ENCODE measurements at places on chromosomes 6 and 20.
A peak's percentile ranks its signal among the peaks of the same experiment; 100 is the strongest.

GRCh38 chr20:62739581-62740285, 31.1 kb downstream of the NTSR1 start:
- DNase-seq = peak; percentile 31

- DNase-seq = no peak
These were observed 133.0 kb upstream of the RUNX2 start for GRCh38 chr6:45195137-45195536.

DNA sequence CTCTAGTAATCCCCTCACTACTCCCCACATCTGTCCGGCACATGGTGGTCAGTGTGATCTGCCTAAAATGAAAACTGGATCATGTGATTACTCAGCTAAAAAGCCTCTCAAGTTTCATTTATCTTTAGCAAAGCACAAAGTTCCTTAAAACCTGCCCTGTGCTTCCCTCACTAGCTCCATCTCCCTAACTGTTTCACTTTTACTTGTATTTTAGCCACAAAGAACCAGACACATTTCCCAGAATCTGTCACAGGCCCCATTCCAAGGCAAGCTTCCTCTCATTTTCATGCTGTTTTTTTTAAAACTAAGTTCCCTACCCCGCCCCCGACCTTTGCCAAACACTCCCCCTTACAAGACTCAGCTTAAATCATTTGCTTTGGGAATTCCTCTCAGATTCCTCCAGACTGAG, 8.9 kb upstream of the IGF2R start:
- peak; percentile 90 for DNase-seq

GRCh38 chr6:168138436-168138835, 59.4 kb upstream of the FRMD1 start:
- no peak for DNase-seq

- no peak for DNase-seq
These were observed 26.9 kb downstream of the ZBP1 start for GRCh38 chr20:57593134-57593886.

GRCh38 chr20:41865938-41866337, 247.8 kb upstream of the CHD6 start:
- no peak for DNase-seq

DNA sequence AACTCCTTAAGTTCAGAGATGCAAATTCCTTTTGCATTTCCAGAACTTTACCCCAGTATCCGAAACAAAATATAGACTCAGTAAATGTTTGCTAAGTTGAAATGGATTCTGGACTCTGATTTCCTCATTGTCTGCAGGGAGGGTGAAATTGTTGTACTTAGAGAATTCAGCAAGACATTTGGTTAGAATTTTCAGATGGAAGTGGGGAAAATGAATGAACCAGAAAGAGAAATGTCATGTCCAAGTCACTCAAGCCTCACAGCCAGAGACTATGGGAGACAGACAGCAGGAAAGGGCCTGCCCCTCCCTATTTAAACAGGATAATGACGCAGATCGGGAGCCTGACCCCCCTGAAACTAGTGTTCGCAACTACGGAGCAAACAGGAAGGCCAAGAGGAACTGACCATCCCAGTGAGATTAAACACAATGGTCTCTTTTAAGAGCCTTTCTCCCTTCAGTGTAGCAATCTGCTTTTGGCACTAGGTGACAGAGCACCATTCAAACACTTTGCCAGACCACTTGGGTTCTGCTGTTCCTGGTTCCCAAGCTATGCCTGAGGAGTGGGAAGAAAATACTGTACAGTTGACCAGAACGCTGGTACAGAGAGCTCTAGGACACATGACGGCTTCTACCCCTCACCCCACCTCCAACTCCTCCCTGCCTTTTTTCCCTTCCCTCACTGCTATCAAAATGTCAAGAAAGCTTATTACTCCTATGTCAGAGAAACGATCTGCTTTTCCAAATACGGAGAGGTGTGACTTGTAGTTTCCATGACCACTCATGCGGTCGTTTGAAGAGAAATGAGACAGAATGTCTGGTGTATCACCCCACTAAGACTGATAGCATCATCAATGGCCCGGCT, 13.7 kb downstream of the NEDD9 start:
- peak; percentile 63 for DNase-seq

DNA sequence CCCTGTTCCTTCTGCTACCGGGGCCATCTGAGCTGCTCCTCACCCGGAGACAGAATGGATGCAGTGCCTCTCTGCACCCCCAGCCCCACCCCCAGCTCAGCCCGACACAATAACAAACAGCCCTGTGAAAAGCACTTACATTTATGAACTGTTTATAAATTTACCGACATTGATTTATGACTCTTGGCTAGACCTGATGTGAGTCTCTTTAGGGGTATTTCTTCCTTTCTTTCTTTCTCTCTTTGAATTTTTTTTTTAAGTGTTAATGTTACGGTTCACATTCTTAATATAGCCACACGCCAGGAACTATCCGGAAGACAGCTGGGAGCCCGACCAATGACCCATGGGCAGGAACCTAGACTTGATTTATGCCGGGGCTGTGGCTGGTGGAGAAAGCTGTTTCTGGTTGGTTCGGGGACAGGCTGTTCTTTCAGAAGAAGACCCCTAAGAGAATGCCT, 266.3 kb downstream of the CDC5L start:
- DNase-seq = no peak

DNA sequence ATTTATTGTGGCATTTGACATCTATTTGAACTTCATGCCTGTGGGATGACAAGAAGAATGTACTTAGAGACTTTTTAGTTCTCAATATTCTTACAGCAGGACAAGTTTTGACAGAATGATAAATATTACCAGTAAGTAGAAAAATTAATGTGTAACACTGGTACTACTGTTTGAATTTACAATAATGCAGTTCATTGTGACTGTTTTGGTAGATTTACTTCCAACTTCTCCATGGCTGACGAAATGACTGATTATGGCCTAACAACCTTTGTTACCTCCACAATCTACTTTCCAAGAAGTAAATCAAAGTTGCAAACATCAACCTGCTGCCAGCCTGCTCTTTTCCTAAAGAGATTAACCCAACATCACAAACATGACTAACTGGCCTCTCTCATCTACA, 38.5 kb downstream of the PAK5 start:
- no peak for DNase-seq

- peak; percentile 66 for DNase-seq
These were observed 44.8 kb downstream of the STK4 start for GRCh38 chr20:45011108-45011526.

GRCh38 chr20:53370345-53370961, 223.2 kb downstream of the ZNF217 start:
- no peak for DNase-seq

GRCh38 chr6:37182736-37183590, 13.0 kb downstream of the PIM1 start:
- DNase-seq = peak; percentile 76

DNA sequence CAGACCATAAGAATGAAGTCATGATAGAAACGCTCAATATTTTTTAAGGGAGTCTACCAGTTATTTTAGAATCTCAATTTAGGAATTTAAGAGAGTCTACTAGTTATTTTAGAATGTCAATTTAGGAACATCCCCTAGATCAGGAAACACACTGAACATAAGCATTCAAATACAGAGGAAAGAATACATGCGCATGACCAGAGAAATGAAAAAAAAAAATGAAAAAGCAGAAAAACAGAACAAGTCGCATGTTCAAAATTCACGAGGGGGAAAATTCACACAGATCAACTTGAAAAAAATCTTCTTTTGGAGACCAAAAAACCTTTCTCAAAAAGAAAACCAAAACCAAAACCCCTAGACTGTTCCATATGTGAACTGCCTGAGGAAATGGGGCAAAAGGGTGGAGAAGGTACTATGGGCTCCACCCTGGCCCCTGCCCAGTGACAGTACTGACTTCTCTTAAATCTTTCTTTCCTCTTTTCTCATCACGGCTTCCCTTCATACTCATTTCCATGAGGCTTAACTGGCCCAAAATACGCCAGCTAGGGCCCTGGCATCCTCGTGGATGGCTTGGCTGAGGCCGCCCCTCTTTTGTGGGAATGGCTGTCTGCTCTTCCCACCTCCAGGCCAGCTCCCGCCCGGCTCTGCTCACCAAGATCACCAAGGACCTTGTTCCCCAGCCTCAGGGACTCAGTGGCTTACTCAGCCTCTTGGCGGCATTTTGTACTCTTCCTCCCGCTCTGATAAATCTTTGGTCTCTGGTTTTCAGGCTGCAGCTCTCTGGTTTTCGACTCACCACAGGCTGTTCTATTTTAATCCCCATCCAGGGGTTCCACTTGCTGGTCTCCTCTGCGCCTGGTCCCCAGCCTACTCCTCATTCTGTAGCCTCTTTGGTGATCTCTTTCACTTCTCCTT, 11.2 kb downstream of the ZBTB2 start:
- peak; percentile 67 for DNase-seq

GRCh38 chr6:137233911-137234863, 15.0 kb upstream of the IFNGR1 start:
- DNase-seq = peak; percentile 85

DNA sequence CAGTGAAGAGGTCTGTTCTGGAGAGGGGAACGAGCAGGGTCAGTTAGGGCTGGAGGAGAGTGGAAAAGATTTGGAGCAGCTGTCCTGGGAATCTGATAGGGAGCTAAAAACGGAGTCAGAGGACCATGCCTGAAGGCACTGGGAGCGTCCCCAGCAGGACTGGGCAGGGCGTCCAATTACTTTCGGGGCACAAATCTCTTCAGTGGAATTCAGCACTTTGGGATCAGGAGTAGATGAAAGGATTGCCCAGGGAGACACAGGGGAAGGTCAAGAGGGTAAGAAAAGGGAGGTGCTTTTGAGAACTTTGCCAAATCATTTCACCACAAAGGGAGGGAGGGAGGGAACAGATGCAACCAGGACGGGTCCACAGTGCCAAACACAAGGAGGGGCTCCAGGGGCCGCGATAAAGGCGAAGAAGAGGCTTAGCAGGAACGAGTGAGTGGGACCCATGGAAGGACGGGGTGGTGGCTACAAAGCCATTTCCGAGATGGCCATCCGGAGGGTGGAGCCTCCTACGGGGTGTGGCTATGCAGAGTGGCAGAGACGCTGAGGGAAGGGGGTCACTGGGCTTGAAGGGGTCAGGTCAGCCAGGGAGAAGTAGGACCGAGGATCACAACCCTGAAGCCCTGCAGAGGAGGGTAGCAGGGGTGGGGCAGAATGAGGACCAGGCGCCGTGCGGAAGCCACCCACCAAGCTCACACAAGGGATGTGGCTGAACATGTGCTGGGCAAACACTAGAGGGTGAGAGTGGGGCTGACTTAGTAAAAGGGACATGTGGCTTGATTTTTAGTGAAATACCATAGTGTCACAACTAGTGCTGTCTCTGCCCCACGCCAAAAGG, 180.0 kb upstream of the RREB1 start:
- DNase-seq = peak; percentile 68

DNA sequence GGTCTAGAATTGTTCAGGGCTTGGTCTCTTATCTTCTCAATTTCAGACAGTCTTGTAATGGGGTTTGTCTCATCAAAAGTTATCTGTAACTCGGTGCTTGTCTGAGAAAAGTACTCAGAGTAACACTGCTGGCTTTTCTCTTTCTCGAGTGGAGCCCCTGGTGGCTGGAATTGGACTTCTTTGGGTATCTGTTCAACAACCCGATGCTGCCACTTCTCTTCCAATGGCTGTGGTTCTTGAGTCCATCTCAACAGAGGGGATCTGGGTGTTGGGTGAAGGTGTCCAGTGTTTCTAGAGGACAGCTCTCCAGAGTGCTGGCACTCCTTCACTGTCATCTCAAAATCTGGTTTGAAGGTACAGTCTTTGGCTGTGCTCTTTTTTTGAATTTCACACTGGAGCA, 24.6 kb downstream of the DST start:
- no peak for DNase-seq

Data from suppressor macrophage treated with lipopolysaccharide for 1 hour (primary cell).